Hippocampal formation (tissue), 2 donors: ENCODE measurements at places on chromosomes 3 and 15.

DNA sequence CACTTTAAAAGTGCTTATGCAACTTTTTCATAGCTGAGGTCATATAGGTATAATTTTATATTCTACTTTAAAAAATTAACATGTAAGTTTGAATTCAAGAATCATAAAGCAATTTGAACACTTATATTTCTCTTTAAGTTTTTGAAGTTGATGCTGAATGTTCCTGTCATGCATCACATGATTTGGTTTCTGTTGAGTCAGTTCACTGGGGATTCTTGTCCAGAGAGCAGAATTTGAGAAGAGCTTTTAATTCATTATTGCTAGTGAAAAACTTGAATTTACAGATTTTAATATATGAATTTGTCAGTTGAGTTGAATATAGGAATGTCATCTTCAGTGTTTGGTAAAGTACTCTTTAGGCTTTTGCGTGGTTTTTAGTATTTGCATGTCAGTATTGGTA is 7.9 kb downstream of the SLC25A26 start:
- DNase-seq = no peak

- DNase-seq = no peak
Measured at GRCh38 chr15:40739854-40740253, 15.2 kb downstream of the RMDN3 start.

DNA sequence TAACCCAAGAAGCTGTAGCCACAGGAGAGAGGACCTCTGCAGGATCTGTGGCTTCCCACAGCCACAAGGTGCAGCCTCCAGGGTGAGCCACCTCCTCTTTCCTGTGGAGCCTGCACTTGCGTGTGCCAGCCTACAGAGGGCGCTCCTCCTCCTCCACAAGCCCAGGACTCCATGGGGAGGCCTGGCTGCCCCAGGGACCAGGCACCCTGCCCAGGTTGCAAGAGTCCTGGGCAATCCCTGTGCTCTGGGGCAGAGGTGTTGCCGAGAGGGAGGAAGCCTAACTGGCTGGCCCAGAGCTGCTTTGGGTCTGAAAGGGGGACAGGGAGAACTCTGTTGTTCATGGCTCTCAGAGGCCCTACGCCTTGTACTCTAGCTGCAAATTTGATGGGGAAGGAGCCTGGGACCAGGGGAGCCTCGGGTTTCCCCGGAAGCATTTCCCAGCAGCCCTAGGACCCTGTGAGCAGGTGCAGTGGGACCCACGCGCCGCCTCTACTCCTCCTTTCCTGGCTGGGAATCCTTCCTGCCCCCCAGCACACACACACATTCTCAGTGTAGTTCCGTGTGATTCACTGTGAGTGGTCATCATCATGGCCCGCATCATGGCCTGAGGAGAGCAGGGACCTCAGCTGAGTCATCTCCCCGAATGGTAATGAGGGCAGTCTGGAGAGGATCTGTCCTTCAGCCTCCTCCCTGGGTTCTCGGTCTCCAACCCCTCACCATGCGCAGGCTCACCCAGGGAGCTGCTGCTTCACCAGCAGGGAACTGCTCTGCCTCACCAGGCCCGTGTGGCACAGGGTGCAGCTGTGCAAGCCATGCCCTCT is 24.3 kb downstream of the TBC1D21 start:
- no peak for DNase-seq

DNA sequence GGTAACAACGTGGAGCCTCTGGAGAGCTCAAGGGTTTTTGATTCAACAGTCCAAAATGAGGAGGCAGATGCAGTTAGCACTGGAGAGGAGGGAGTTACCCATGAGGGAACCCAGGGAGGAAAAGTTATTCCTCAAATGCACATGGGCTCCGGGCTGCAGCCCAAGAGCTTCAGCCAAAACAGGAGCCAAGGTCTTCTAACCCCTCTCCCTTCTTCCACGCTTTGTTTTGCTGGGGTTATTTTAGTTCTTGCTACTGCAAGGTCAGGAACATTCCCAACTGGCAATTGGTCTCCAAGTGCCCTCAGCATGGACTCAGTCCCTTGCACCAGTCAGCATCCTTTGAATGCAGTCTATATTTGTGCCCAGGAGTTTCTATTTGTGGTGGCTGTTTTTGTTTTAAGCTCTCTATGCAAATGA is 90.0 kb downstream of the TGFBR2 start:
- DNase-seq = peak; percentile 42

- DNase-seq = no peak
Measured at GRCh38 chr3:4742359-4742758, 236.9 kb upstream of the BHLHE40 start.

- DNase-seq = peak; percentile 85
Measured at GRCh38 chr3:170437176-170437575, 18.5 kb downstream of the CLDN11 start.

GRCh38 chr3:117184574-117184973 is 475.0 kb downstream of the TUSC7 start:
- no peak for DNase-seq

- DNase-seq = no peak
Measured at GRCh38 chr3:78917536-78917935, 850.3 kb downstream of the ROBO1 start.

GRCh38 chr3:123310186-123310585 is 108.4 kb downstream of the SEC22A start:
- DNase-seq = no peak

DNA sequence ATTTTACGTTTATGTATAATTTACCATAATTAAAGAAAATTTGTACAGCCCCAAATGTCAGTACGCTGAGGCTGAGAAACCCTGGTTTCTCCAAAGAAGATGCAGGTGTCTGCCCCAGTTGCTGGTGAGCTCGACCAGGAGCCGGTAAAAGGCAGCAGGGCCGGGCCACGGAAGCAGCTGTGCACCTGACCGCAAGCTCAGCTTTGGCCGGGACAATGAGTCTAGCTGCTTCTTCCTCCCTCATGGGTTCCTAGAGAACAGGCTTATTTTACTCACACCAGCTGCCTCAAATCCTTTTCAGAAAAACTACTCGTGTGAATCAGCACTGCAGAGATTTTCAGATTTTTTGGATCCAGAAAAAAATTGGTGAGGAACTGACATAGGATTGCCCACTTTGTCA is 18.0 kb upstream of the ZXDC start:
- peak; percentile 16 for DNase-seq

GRCh38 chr3:172341482-172342059 is 106.7 kb downstream of the GHSR start:
- DNase-seq = peak; percentile 28

DNA sequence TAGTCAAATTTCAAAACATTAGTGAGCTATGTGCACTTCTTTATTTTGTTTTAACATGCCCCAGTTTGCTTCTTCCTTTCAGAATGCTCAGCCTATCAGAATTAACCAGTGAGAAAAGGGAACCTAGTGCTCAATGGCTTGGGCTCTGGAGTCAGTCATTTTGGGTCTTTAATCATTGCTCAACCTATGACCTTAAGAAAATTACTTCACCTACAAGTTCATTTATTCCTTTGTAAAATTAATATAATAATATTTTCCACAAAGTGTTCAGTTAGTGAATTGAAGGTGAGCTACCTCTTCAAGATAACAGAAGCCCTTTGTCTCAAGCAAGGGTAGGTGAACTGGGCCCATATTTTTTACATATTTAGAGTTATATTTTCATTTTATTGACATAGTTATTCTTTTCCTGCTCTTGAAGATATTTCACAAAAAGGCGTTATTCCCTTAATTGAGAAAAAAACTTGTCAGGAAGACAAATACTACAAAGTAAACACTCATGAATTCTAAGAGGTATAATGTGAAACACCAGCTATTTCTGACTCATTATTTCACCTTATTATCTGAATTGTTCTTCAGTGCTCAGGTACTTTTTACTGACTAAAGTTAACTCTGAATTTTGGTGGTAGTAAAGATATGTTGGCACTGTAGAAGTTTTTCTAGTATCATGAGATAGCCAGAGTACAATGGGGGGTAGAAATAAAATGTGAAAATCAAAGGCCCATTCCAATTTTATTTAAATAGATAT is 415.5 kb downstream of the NAALADL2 start:
- no peak for DNase-seq

GRCh38 chr3:26307192-26307591 is 315.4 kb upstream of the LRRC3B start:
- DNase-seq = no peak
